ENCODE measurements at places on chromosomes 6 and 20.

DNA sequence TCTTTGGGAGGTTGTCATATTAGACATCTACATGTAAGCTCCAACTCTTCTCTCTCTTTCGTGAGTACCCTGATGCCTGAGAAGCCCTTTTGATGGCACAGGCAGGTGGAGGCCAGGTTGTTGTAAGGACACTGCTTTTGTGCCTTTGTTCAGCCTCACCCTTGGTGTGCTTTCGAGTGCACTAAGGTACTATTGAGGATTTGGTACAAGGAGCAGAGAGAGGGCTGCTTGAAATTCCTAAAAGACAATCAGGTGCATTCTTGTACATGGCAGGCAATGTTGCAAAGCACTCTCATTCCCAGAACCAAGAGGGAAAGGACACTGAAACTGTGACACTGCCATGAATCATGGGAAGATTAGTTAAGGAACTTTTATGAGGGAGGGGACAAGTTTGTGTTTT, 19.1 kb downstream of the BMP2 start:
- no peak for DNase-seq

GRCh38 chr20:8287340-8287739, 155.3 kb downstream of the PLCB1 start:
- no peak for DNase-seq

- DNase-seq = no peak
These were observed 82.6 kb upstream of the PREP start for GRCh38 chr6:105485456-105485855.

GRCh38 chr20:47325242-47325641, 31.3 kb downstream of the ZMYND8 start:
- DNase-seq = no peak

DNA sequence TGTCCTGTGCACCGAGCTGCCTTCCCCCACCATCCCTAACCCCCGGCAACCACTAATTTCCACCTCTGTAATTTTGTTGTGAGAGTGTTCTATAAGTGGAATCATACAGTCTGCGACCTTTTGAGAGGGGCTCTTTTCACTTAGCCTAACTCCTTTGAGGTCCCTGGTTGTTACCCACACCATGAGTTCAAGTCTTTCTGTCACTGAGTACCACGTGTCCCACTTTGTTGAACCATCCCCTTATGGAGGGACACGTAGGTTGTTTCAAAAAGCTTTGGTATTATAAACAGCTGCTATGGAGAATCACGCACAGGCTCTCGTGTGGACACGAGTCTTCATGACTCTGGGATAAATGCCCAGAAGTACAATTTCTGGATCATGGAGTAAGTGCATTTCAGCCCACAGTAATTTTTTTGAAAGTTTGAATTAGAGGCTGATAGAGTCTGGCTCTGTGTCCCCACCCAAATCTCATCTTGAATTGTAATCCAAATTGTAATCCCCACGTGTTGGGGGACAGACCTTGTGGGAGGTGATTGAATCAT, 9.5 kb downstream of the FAM209B start:
- DNase-seq = no peak

All from left renal cortex interstitium (tissue), 4 donors.